Esophagus muscularis mucosa (tissue), 4 donors: ENCODE measurements at places on chromosomes 2 and 18. TPM values are rescaled to one million over a fixed set of nuclear protein-coding genes. Genes with fewer than 3 reads are reported as not detected.

Gene SCYGR4
- not detected for total RNA-seq

Gene COL4A4
- 7.0 TPM for total RNA-seq

Gene TTC39C
- 34.5 TPM for total RNA-seq

Gene CCDC141
- total RNA-seq = 4.6 TPM

Gene ITSN2
- 60.2 TPM for total RNA-seq

DNA sequence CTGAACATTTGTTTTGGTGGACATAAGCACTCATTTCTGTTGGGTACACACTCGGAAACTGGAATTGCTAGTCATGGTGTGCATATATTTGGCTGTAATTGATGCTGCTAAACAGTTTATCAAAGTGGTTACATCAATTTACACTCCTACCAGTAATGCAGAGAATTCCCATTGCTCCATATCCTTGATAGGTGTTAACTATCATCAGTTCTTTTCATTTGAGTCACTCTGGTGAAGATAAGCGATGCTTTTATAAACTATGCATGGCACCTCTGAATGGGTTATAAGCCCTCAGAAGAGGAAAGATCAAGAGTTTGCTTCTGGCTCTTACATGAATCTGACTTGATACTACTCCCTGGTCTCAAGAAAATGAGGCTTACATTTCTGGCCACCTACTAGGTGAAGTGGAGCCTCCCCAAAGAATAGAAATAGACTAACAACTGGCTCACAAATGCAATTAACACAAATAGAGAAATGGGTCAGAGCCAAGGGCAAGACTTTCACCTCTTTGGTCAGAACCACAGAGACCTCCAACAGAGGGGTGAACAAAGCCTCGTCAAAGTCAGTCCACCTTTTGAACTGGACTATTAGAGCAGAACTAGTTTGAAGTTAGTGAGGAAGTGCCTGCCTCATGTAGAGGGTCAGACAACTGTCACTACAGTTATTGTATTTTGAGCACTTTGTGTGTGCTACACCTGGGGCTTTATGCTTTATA lies 15.0 kb upstream of the STK17B start:
- no peak for DNase-seq
- H3K27me3 ChIP-seq = no peaks in the 10 kb centered on the region
- H3K4me3 ChIP-seq = no peak overlapping the region
- no peak overlapping the region for H3K27ac ChIP-seq
- no peaks in the 10 kb centered on the region for H3K4me1 ChIP-seq

GRCh38 chr2:115649731-115650130 lies 1207.3 kb downstream of the DPP10 start:
- no peaks in the 10 kb centered on the region for H3K36me3 ChIP-seq
- no peaks in the 10 kb centered on the region for H3K27me3 ChIP-seq
- H3K4me1 ChIP-seq = no peaks in the 10 kb centered on the region
- H3K27ac ChIP-seq = no peak overlapping the region
- no peak overlapping the region for H3K4me3 ChIP-seq

- H3K4me3 ChIP-seq = no peak overlapping the region
- no peak for DNase-seq
- no peaks in the 10 kb centered on the region for H3K36me3 ChIP-seq
- no peaks in the 10 kb centered on the region for H3K4me1 ChIP-seq
- H3K27ac ChIP-seq = no peak overlapping the region
- H3K27me3 ChIP-seq = no peaks in the 10 kb centered on the region
Observed at GRCh38 chr18:48085781-48086487, 155.5 kb upstream of the SMAD2 start.

GRCh38 chr18:62790871-62791772 lies 75.8 kb downstream of the PHLPP1 start:
- no peaks in the 10 kb centered on the region for H3K36me3 ChIP-seq
- H3K4me3 ChIP-seq = no peak overlapping the region
- no peaks in the 10 kb centered on the region for H3K27me3 ChIP-seq
- H3K4me1 ChIP-seq = peaks cover 3% of the 10 kb centered on the region

GRCh38 chr2:201768918-201769317 lies 11.8 kb downstream of the ALS2 start:
- H3K36me3 ChIP-seq = peaks cover 17% of the 10 kb centered on the region
- H3K4me1 ChIP-seq = peaks cover 18% of the 10 kb centered on the region
- H3K4me3 ChIP-seq = no peak overlapping the region

DNA sequence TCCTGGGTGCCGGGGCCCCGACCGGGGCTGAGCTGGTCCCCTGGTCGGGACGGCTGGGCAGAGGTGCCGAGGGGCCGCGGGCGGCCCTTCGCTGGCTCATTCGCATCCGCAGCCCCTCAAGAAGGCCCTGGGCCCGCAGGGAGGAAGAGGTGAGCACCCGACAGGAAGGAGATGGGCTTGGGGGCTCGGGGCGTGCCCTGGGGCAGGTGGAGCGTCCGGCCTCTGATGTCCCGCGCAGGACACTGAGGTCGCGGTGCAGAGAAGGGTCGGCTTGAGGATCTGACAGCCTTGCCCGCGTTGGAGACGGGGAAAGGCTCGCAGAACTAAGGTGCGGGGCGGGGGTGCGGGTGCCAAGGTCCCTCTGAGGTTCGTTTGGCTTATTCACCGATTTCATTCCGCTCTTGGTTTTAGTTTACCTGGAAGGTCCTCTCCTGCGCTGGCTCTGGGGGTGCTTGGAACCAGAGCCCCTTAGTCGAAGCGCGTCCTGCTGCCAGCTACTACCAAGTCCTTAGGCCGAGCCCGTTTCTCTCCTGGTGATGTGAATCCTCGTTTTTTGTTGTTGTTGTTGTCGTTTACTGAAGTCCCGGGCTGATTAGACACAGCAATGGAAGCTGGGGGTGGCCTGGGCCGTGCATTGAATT lies 18.9 kb upstream of the CD8A start:
- H3K27me3 ChIP-seq = peaks cover 63% of the 10 kb centered on the region
- H3K36me3 ChIP-seq = no peaks in the 10 kb centered on the region
- H3K27ac ChIP-seq = no peak overlapping the region
- no peak for DNase-seq
- peaks cover 27% of the 10 kb centered on the region for H3K4me1 ChIP-seq

DNA sequence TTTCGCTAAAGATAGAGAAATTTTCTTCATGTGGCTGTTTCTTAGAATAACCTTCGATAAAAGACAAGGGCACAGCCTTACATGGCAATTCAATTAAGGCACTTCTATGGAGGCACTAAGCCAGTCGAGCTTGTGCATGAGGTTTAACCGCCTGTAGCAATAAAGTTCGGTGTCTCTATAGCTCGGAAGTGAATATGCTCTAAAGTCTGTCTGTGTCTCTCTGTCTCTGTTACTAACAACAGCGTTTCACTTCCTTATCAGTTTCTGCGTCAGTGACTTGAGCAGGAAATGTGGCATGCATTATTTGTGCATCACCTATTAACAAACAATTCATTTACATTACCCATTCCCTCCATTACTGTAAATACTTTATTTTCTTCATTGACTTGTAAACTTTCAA lies 365.1 kb upstream of the NETO1 start:
- no peak overlapping the region for H3K4me3 ChIP-seq
- no peak overlapping the region for H3K27ac ChIP-seq
- no peaks in the 10 kb centered on the region for H3K36me3 ChIP-seq
- no peaks in the 10 kb centered on the region for H3K4me1 ChIP-seq

DNA sequence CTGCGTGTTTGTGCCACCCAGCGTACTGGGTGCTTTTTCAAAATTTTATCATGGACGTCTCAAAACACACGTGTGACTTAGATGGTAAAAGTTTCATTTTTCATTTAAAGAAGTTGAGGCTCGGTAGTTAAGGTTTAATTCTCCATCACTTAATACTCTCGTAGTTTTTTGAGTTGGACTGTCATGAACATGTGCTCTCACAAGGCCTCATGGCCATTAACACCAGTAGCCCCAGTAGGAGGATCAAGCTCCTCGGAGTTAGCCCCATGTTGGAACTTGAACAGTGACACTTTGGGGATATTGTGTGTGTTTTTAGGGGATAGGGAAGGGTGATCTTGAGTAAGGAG lies 15.3 kb downstream of the NMUR1 start:
- no peak for DNase-seq
- H3K4me1 ChIP-seq = peaks cover 5% of the 10 kb centered on the region
- H3K4me3 ChIP-seq = peak overlapping the region; percentile 70
- no peaks in the 10 kb centered on the region for H3K36me3 ChIP-seq
- no peaks in the 10 kb centered on the region for H3K27me3 ChIP-seq

- H3K27ac ChIP-seq = no peak overlapping the region
- DNase-seq = no peak
- peaks cover 15% of the 10 kb centered on the region for H3K4me1 ChIP-seq
- peaks cover 15% of the 10 kb centered on the region for H3K36me3 ChIP-seq
- H3K27me3 ChIP-seq = no peaks in the 10 kb centered on the region
Observed at GRCh38 chr2:135119582-135119981, 67.5 kb downstream of the RAB3GAP1 start.
